NCI-H748 treated with DMSO at 0.1 percent for 48 hours (cell line): ENCODE measurements at places on chromosomes 11 and 22.

DNA sequence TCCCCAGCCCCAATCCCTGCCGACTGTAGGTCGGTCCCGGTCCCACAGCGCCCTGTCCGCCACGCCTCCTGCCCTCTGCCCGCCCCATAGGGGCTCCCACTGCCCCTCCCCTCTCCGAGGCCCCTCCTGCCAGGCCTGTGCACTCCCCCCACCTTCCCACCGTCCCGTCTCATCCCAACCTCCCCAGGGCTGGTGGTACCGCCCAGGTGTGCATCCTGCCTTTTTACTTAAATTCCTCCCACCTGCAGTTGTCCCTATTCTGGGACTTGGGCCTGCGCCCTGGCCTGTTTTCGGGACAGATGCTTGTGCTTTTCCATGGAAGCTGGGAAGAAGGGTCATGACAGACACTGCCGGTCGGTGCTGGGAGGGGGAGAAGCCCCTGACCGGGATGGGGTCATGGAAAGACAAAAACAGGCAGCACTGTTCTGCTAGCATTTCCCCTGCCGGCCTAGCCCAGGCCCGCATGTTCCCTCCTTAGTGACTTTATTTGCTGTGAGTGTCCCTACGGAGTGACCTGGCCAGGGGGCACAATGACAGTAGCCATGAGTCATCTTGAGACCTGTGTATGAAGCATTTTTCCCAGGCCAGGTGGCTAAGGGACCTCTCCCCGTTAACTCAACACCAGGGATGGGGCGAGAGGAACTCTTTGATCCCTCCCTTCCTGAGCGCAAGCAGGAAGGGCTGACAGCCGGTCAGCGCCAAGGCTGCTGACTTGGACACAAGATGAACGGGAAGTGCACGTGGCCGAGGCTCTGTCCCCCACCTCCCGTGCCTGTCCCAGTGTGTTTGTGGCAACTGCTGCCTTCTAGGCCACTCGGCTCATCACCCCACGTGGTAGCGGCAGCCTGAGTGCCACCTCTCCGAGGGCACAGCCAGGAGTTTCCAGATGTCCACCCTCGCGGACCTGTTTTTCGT lies 7.1 kb downstream of the TBX1 start:
- DNase-seq, result no peak

DNA sequence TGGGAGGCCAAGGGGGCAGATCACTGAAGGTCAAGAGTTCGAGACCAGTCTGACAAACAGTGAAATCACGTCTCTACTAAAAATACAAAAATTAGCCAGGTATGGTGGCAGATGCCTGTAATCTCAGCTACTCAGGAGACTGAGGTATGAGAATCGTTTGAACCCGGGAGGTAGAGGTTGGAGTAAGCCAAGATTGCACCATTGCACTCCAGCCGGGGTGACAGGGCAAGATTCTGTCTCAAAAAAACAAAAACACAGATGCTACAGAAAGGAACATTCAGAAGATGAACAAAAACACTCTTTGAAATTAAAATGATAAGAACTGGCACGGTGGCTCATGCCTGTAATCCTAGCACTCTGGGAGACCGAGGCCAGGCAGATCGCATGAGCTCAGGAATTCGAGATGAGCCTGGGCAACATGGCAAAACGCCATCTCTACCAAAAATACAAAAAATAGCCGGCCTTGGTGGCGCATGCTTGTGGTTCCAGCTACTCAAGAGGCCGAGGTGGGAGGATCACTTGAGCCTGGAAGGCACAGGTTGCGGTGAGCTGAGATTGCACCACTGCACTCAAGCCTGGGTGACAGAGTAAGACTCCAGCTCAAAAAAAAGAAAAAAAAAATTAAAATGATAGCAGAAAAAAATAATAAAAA lies 8.5 kb downstream of the RAB6A start:
- DNase-seq, result no peak

DNA sequence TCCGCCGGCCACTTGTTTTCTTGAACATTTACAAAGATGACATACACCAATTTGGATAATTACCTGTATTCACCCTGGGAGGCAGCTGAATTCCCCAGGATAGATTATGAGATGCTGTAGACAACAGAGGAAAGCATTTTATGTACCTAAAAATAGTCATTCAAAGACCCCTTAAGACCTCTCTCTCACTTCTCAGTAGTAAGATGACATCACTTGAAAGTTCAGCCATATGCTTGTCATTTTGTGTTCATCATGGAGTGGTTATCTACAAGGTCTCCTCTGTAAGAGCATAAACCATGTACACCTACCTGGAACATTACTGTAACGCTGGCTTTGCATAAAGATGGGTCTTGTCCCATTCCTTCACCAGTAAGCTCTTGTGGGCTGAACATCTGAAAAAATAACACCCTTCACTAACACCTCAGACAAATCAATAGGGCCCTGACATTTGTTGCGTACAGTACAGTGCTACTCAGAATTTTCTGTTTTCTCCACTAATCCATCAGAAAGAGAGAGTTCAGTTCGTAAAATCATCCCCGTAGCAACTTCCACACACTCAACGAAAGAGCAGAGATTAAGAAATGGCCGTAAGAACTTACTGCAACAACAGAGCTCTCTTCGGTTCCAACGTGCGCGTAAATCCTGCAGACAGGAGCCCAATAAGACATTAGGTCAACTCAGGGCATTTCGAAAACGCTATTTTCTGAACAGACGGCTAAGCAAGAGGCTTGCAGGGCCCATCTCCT lies 15.6 kb upstream of the WDR74 start:
- no peak for DNase-seq

DNA sequence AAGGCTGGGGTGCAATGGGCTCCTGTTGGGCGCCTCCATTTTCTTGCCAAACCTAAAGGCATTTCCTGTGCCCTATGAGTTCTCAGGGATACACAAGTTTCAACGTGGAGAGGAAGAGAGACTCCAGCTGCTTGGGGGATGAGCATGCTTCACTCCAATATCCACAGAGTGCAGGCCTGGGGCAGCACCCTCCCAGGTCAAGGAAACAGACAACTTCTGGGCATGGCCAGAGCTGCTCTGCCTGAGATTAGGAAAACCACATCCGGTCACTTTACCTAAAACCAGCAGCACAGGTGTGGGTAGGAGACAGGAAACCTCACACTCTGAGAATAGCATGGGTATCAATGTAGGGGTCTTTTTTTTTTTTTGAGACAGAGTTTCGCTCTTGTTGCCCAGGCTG lies 28.7 kb downstream of the TMEM184B start:
- DNase-seq, result no peak

DNA sequence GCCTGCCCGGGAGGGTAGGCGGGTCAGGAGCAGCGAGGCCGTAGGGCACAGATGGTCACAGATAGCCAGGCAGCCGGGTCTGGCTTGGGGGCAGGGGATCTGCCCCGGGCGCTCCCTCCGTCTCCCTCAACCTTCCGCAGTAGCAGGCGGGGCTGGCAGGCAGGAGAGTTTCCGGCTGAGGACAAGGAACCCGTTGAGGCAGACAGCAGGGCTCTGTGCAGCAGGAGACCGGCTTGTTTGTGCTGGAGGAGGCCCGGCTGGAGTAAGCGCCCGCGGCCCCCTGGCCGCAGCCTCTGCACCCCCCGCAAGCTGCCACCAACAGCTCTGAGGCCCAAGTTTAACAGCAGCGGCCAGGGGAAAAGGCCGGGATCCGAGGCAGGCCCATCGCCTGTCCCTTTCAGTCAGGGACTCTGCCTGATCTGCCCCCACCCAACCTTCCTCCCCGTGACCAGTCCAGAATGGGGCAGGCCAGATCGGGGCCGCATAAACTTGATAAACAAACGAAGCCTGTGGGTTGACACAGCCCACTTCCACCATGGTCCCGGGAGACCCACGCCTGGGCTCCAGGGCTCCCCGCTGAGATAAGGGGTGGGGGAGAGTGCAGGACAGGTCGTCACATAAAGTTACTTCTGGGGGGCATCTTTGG lies 13.6 kb downstream of the SCARF2 start:
- DNase-seq, result no peak

GRCh38 chr22:16828876-16829275 lies 3.7 kb upstream of the XKR3 start:
- DNase-seq, result no peak

DNA sequence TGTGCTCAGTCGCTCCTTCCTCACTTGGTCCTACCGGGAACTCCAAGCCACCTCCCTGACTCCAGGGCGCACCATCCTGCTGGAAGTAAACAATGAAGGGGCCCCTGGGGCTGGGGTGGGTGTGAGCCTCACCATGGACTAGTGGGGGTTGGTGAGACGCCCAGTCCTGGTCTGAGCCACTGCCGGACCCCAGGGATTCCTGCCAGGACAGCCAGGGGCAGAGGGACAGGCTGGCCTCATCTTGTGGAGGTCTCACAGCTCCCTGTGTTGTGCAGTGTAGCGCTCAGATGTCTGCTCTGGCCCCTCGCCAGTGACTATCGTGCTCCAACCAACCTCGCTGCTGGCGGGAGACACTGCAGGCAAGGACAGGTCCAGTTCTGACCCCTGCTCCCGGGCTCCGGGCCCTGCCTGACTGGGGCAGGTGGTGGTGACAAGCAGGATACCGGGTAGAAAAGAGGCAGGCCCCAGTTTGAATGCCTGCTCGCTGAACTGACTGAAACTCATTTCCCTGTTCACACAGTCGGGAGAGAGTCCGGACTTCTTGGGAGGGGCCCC lies 1021.4 kb downstream of the BRD1 start:
- DNase-seq, result no peak

DNA sequence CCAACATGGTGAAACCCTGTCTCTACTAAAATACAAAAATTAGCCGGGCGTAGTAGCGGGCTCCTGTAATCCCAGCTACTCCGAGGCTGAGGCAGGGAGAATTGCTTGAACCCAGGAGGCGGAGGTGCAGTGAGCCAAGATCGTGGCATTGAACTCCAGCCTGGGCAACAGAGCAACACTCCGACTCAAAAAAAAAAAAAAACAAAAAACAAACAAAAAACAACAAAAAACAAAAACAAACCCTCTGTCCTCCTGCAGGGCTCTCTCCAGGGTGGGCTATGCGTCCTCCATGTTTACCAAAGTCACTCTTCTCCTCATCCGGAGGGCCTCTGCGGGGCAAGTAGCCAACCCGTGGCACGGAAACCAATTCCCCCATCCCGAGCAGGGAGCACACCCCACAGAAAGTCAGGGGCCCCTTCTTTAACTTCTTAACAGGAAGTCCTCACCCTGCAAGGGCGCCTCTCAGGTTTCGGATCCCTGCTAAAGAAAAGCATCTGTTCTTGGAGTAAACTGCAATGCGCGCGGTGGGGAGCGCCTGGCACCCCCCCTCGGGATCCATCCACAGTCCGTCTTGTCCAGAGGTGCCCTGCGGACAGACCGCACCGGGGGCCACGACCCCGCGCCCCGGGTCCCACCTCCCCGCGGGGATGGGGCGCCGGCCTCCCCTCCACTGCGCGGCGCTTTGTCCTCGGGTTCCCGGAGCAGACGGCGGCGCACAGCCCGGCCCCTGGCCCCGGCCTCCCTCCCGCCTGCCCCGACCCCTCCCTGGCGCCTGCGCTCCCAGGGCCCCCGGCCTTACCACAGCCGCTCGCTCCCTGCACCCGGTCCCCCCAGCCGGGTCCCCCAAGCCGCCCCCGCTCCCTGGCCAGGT lies 712 bp downstream of the CERK start:
- no peak for DNase-seq

- DNase-seq, result no peak
Observed at GRCh38 chr11:8973121-8973520, 8.9 kb upstream of the TMEM9B start.

DNA sequence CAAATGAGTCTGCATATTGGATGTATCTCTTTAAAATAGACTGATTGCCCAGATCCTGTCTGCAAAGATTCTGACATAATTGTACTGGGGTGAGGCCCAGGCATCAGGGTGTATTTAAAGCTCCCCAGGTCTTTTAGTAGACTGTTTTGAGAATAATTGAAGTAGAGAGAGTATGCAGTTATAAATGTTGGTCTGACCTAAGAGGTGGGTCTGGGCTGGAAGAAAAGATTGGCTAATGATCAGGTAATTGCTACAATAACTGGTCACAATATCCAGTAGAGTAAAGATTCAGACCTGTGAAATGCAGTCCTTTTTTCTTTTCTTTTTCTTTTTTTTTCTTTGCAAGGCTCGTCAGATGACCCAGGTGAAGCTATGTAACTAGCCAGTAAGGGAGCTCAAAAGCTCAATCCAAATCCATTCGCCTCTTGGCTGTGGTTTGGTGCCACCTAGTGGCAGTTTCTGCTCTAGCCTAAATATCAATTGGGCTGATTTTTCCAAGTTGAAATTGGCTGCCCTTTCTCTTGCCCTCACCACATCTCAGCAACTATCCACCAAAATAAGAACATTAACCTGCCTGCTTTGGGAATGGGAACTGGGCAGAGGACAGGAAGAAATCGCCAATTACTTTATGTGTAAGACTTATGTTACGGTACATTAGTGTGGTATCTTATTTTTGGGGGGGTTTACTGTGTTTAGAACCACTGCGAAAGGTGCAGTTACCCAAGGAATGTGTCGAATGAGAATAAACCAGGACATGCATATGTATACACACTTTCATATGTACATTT lies 45.9 kb downstream of the ZNF143 start:
- peak; percentile 44 for DNase-seq

- DNase-seq, result no peak
Observed at GRCh38 chr11:20360650-20361049, 2.9 kb upstream of the HTATIP2 start.

GRCh38 chr11:58526721-58527120 lies 18.8 kb upstream of the OR5B21 start:
- no peak for DNase-seq

DNA sequence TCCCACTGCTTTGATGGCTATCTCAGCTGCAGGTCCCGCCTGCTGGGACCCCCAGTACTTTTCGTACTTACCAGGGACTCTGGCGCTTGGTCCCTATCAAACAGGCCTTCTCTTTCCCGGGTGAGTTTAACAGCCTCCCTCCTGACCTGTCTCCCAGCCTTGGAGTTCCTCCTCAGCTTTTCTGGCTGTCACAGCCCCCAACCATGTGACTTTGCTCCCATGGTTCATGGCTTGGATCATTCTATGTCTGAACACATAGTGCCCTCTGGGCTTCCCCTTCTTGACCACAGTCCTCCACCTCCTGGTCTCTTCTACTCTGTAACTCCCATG lies 56.9 kb downstream of the PARVA start:
- DNase-seq, result no peak

GRCh38 chr11:22263613-22264012 lies 70.7 kb downstream of the ANO5 start:
- DNase-seq, result no peak

GRCh38 chr11:64959498-64959897 lies 12.4 kb downstream of the MAJIN start:
- no peak for DNase-seq

- no peak for DNase-seq
Observed at GRCh38 chr11:129436573-129436972, 60.9 kb downstream of the BARX2 start.
